ENCODE measurements at places on chromosomes 12 and 14.
A peak's percentile ranks its signal among the peaks of the same experiment; 100 is the strongest.

- DNase-seq, result no peak
Measured at GRCh38 chr14:89540830-89541470, 123.9 kb upstream of the FOXN3 start.

DNA sequence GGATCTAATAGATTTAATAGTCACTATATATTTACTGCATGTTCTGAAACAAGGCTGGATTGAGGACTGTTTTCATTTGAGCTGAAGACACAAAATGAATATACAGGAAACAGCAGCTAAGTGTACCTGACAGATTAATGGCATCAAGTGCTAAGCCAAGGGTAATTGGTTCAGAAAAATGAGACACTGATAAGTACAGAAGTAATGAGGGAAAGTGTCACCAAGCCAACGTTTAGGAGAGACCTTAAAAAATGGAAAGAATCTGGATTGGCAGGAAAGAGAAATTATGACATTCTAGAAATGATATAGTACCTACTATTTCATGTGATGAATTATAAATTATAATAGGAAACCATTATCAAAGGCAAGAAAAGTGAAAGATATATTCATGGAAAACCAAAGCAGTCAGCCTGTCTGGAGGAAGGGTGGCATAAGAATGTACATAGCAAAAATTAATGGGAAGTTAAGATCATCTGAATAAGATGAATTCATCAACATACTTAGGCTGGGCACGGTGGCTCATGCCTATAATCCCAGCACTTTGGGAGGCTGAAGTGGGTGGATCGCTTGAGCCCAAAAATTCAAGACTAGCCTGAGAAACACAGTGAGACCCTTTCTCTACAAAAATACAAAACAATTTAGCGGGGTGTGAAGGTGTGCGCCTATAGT, 21.0 kb upstream of the DUSP16 start:
- no peak for DNase-seq

DNA sequence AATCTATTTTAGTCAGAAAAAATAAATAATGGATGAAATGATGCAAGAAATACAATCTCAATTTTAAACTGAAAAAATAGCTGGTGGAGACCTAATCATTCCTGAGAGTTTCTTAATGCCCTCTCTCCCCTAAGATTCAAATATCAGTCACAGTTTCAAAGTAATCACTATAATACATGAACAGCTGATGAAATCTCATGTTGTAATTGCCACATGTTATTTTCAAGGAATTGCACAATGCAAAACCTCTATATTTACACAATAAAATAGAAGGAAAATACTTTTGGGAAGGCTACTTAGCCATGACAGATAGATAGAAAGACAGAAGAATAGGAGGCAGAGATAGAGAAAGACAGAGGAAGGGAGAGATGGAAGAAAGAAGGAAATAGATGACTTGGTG, 18.2 kb downstream of the IFNG-AS1 start:
- no peak for DNase-seq

DNA sequence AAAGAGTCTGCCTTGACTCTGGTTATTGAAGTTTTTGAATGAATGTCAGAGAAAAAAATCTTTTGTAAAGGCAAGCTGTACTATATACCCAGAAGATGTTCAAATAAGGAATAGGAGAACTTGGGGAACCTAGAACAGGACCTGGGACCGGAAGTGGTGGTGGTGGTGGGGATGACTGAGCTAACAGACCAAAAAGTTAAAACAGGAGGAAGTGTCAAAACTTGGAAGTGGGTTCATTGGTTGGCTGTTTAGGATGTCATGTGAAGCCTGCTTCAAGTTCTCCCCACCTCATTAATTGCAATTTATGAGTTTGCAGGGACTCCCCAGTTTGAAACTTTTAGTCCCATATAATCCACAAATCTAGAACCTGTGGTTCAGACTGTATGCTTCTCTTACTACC, 26.2 kb downstream of the PLXNC1 start:
- DNase-seq, result no peak

DNA sequence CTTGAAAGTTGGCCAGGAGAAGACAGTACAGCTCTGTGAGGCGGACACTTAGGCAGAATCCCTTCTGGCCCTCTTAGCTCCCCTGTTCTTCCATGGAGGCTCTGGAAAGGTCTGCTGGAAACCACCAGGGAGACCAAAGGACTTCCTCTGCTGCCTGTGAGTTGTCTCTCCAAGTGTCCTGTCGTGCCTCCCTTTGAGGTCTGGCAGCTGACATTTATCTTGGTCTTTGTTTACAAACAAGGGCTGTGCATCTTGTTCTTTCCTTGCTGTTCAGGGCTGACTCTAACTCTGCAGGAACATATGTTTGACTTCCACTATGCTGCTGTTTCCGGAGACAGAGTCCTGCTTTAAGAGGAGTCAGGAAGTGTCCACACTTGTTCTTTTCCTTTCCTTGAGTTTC, 159.9 kb upstream of the FRMD6 start:
- DNase-seq, result no peak

DNA sequence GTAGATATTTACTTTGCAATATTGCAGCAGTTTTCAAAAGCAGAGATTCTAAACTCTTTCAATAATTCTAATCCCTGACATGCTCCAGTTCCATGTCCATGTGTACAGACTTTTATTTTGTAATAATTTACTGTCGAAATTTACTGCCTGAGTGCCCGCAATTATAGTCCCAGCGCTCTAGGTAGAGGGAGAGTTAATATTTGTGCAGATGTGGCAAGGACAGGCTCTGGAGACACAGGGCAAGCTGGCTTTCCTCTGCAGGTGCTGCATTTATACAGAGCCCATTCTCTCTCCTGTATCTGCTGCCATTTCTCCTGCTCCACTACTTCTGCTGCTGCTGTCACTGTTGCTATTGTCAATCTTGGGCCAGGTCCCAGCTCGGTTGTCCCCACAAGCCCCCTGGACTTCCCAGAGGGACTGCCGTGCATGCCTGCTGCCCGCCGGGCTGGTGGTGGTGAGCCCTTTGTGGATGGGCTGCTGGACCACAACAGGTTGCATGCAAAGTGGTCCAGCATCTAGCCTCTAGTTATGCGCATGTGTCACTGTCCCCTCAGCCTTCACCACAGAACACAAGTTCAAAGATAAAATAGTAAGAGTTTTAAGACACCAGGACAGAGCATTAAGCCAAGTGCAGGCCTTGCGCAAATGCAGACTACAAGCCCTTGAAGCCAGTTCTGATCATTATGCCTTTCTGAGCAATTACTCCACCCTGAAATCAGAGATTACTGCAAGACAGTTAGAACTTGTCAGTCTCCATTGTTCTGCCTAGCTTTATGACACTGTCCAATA, 40.8 kb upstream of the CSRP2 start:
- no peak for DNase-seq

GRCh38 chr12:122423258-122424165, 1.0 kb upstream of the CLIP1 start:
- DNase-seq, result no peak

- no peak for DNase-seq
Measured at GRCh38 chr14:78173346-78174035, 3.3 kb downstream of the NRXN3 start.

DNA sequence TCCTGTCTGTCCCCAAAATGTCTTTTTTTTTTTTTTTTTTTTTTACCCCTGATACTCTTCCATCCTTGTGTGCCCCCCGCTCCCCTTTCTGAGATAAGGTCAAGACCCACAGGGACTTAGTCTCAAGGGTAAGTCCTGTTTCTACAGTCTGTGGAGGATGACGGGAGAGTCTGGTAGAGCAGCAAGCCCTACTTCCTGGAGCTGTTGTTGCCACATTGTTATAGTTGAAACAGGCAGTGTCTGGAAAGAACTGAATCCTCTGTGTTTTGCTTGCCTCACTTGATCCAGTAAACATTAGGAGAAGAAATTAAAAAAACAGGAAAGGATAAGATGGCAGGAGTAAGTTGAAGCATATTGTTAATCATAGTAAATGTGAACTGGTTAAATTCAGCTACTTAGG, 45.5 kb downstream of the ZNF664 start:
- no peak for DNase-seq

- no peak for DNase-seq
Measured at GRCh38 chr12:63805704-63806672, 26.3 kb downstream of the RXYLT1 start.

- no peak for DNase-seq
Measured at GRCh38 chr12:12440784-12441428, 84.0 kb downstream of the BORCS5 start.

DNA sequence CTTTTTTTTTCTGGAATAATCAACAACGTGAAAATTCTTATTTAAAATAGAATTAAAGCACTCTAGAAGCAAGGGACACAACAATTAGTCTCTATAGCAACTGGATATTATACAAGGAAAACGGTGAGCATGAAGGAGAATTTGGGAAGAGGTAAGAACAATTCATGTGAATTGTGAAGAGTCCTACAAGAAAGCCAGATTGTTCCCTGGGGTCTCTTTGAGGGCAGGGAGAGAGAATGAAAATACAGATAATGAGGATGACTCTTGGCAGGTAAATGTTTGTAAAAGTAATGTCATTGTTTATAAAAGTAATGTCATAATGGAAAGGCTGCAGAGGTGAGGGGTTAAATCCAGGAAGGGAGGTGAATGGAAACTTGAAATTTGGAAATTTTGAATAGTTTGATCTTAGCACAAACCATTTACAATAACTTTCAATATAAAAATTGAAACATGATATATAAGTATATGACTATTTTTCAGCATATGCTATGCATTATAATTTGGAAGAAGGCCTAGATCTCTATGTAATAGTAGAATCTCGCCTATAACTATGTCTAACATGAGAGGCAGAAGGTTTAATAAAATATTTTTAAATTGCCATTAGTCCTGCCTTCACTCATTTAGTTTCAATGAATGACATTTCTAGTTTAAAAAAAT, 378.8 kb upstream of the DCN start:
- no peak for DNase-seq

- peak; percentile 19 for DNase-seq
Measured at GRCh38 chr14:75561013-75561432, 17.4 kb upstream of the FLVCR2 start.

GRCh38 chr12:22974865-22975264, 349.9 kb downstream of the ETNK1 start:
- DNase-seq, result no peak

GRCh38 chr12:5247144-5247543, 184.8 kb upstream of the NTF3 start:
- no peak for DNase-seq

- no peak for DNase-seq
Measured at GRCh38 chr14:67759916-67760315, 56.5 kb downstream of the ZFYVE26 start.

DNA sequence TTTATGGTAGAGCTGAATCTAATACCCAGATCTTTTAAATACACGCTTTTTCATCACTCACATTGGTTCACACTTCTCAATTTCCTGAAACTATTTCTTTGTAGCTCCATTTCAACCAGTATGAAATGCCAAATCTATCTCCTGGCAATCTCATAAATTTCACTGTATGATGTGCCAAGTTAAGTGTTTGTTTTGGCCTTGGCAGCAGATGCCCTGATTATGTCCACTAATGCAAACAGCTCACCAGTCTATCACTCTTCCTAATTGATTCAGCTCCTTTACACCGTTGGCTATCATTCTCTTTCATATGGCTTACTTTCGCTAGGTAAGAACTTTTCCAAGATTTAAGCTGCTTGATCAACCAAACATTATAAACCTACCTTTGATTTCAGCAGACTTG, 58.6 kb downstream of the ZFC3H1 start:
- DNase-seq, result no peak

DNA sequence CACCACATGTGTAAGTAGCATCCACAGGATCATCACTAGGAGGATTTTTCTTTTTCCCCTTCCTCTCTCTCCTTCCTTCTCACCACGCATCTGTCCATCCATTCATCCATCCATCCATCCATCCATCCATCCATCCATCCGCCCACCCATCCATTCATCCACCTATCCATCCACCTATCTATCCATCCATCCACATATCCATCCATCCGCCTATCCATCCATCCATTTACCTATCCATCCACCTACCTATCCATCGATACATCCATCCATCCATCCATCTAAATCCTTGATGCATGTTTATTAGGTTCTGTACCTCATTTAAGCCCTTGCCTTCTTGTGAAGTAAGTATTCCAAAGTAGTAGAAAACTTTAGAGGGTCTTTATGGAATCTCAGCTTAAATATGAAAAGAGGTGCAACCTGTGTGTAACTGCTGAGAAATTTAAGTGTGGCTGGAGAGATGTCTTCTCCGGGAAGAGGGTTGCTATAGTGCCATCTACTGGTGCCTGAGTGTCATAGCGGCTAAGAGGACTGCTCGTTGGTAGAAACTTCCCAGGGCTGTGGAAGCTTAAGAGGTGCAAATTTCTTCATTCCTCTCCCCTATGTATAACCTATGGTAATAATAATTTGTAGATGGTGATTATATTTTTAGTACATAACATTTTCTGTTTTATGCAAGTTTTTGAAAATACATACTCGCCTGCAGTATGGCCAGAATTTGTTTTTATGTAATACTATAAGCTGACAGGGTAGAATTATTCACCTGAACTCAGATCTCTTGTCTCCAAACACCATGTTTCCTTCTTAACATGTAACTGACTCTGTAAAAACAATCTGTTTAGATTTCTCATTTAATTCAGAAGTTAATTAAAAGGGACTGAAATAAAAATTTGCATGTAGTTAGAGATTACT, 46.0 kb downstream of the MYO1H start:
- peak; percentile 13 for DNase-seq

DNA sequence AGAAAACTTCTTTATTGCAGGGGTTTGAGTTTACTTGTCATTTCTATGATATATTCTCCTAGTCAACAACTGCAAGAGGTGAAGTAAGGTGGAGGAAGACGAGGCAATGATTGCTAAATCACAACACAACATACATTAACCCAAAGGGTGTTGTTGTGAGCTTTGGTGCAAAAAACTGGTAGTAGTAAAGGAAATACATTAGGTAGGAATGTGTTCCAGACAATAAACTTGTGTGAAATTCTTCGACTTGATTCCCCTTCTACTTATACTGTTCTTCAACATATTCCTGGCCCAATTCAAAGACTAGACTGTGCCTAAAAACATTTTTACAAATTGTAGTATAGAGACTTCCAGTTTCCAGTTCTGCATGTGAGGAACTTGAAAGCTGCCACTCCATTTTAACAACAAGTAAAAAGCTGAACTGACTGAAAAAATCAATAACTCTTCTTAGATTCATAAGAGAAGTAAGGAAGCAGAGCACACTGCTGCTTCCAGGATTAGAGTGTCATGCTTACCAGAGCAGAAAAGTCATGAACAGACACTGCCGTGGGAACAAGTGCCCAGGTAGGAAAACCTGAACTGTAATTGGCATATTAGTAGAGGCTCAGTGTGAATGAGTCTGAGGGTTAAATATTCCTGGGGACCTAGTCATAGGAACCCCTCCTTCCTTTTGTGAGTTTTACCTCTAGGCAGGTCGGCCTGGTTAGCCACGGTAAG, 22.2 kb downstream of the COX8C start:
- DNase-seq, result no peak

DNA sequence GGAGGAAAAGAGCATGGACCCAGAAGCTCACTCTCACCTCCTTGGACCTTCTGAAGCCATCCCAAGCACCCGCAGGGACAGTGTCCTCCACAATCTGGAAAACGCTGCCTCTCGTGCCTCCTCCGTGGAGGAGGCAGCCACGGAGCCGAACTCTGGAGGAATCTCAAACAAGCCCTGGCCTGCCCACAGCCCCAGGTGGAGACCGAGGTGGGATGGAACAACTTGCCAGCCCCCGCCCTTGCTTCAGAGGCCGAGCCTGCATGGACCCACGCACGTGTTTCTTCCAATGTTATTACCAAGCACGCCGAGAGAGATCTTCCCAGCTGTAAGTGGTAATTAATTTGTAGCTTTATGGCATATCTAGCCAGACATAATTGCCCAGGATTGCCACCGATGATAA, 61.3 kb downstream of the SCARB1 start:
- no peak for DNase-seq

All from amygdala (tissue), 56 donors.